Upper lobe of left lung (tissue), 6 donors: ENCODE measurements at places on chromosomes 2 and 18. TPM values are rescaled to one million over a fixed set of nuclear protein-coding genes. Genes with fewer than 3 reads are reported as not detected.

Gene SDC1
- 108 TPM for total RNA-seq

GRCh38 chr2:27736031-27736889, 35.3 kb upstream of the MRPL33 start:
- no peak for DNase-seq

- no peak for DNase-seq
Measured at GRCh38 chr18:78612318-78612717, 367.3 kb upstream of the SALL3 start.

GRCh38 chr2:241482126-241482955, 26.0 kb downstream of the STK25 start:
- no peak for DNase-seq

GRCh38 chr2:128494307-128494639, 175.6 kb upstream of the HS6ST1 start:
- DNase-seq, result no peak

DNA sequence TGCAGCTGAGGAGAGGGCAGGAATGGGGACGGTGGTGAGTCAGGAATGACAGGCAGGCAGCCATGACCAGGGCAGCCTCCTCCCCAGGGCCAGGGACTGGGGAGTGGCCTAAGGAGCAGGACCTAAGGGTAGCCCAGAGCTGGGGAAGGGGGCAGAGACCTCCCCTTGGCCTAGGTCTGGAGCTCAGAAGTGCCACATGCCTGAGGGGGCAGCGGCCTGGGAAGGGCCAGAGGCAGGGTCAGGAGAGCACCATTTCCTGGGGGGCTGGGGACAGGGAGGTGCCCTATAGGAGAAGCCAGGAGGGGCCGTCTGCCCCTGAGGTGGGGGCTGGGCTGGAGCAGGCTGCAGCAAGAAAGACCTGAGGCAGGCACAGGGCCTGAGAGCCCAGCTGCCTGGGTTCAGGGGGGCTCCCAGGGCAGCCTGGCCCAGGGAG, 20.9 kb downstream of the CFLAR start:
- DNase-seq, result no peak

DNA sequence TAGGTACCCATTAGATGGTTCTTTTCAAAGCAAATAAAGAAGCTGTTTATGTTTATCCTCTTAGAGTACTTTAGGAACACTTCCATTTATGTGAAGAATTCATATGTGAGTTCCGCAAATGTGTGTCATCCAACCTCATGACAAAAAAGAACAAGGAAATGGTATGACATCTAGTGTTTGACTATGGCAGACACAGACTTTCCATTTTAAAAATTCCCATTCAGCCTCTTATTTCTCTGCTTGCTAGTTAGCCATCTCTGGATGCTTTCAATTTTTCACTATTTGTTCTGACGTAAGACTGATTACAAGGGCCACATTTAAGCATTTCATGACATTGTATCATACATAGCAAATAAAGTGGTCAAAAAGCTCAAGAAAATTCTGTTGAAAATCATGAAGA, 103.0 kb downstream of the ZAP70 start:
- DNase-seq, result no peak
